NCI-H1417 treated with DMSO at 0.1 percent for 48 hours (cell line): ENCODE measurements at places on chromosomes 2 and 18.

DNA sequence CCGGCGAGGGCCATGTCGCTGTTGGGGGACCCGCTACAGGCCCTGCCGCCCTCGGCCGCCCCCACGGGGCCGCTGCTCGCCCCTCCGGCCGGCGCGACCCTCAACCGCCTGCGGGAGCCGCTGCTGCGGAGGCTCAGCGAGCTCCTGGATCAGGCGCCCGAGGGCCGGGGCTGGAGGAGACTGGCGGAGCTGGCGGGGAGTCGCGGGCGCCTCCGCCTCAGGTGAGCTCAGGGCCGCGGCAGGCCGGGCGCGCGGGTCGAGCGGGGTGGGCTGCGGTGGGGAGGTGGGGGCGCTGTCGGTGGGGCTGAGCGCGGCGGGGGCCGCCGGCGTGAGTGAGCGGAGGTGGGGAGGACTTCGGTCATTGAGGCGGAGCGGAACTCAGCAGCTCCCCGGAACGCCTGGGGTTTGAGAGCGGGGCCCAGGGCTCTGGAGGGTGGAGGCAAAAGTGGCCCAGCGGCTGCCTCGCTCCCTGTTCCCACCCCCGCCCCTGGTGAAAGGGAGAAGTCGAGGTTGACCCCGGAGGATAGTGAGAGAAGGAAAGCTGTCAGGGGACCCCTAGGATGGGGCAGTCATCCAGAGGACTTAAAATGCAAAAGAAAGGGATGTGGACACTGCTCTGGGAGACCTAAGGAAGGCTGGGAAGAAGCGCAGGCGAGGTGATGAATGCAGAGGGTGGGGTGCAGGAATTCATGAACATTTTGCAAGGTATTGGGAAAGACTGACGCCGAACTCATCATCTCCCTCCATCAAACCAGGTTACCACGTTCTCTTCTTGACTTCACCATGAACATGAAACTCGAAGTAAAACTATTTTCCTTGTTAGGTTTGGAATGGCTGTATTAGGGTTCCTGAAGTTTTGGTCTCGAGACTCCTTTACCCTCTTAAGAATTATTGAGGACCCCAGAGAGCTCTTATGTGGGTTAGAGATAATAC is 633 bp downstream of the MALT1 start:
- DNase-seq = no peak

- DNase-seq = no peak
These were observed 95.3 kb upstream of the ALKAL2 start for GRCh38 chr2:383178-383577.

DNA sequence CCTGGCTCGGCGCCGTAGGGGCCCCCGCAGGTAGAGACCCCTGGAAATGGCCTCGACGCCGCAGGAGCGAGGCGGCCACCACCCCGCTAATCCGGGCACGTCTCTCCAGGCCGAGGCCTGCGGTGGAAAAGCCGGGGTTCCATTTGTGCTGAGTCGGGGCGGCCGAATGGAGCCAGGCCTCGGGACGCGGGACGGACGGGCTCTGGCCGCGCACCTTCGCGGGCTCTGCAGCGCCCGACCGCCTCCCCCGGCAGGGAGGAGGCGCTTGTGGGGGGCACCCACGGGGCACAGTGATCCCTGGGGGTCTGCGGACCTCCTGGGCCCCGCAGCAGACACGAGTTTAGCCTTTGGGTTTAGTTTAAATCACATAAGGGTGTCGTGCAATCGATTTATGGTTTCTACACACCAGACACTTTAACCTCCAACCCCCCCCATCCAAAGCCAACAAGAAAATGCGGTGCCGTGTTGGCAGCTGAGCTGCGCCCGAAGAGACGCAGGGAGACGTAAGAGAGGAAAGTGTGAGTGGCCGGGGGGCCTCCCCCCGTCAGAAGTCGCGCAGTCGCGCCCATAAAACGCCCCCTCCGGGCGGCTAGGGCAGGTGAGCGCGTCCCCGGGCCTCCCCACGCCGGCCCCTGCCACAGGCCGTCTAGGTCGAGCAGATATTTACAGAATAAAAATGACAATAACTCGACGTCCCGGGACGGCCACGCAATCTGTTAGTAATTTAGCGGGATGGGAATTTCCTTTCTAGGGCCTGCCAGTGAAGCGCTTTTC is 1.0 kb upstream of the NFATC1 start:
- DNase-seq = no peak

- DNase-seq = no peak
These were observed 60.9 kb upstream of the MMADHC start for GRCh38 chr2:149648282-149649030.

- DNase-seq = no peak
These were observed 110.7 kb downstream of the COLEC12 start for GRCh38 chr18:389658-390357.

- DNase-seq = no peak
These were observed 337.5 kb downstream of the RIT2 start for GRCh38 chr18:42778024-42778423.

- DNase-seq = no peak
These were observed 17.5 kb upstream of the PKDCC start for GRCh38 chr2:42030200-42030759.

GRCh38 chr2:105882920-105883435 is 138.3 kb downstream of the NCK2 start:
- DNase-seq = no peak

DNA sequence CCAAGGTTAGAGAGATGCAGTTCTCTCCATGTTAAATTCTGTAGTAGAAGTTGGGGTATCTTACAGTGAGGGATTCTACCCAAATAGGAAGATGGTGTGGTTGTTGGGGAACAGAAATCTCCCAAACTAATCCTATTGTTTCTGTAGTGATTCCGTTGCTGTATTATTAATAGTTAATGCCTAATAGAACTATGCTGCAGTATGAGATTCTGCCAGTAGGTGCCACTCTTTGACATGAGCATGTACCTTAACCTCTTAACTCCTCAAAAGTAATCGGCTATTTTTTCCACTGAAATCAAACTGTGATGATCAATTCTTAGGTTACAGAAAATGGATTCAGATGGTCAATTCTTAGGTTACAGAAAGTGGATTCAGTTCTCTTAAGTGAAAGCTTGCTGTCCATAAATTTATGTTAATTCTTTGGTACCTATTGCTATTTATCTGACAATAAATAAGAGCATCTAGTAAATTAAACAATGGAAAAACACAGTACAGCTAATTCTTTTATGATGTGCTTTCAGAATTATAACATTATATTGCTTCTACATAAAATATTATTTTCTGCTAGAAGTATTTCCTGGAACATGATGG is 97.9 kb upstream of the DLX2 start:
- no peak for DNase-seq

DNA sequence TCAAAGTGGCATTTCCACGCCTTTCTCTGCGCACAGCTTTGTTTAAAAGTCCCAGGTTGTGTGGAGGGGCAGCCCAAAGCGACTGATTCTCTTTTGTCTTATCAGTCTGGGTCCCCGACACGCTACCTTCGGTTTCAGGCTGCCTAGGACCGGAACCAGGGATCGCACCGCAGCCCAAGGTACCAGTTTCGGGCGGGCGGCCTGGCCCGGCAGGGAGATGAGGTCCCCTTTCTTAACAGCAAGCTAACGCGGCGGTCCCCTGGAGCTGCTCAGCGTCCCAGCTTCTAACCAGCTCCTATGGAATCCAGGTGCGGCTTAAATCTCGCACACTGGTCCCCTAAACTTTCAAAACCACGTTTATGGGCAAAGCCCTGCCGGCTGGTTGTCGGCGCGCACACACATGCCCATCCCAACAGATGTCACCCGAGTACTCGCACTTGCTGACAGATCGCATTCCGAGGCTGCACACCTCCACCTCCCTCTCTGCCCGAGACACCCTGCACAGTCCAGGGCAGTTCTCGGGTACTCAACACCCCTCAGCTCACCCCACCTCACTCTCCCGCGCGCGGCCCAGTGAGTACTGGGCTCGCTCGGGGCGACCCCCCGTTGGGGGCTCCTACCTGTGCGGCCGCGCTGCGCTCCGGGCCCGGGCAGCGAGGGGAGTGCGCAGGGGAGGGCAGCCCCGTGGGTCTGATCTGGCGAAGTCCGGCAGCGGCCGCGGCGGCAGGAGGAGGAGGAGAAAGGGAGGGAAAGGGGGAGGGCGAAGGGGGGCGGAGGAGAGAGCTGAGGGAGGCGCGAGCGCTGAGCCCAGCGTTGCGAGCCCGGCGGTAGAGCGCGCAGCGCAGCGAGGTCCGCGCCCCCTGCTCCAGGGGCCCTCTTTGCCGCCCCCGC is at the start of gene EFEMP1:
Gene EFEMP1, minus strand, starts transcription at position 692 of the 891 bp plus-strand sequence. CDS start 1,342 bp downstream, outside the sequence.
- DNase-seq = no peak

GRCh38 chr2:47010176-47010575 is 94.6 kb upstream of the MCFD2 start:
- no peak for DNase-seq

DNA sequence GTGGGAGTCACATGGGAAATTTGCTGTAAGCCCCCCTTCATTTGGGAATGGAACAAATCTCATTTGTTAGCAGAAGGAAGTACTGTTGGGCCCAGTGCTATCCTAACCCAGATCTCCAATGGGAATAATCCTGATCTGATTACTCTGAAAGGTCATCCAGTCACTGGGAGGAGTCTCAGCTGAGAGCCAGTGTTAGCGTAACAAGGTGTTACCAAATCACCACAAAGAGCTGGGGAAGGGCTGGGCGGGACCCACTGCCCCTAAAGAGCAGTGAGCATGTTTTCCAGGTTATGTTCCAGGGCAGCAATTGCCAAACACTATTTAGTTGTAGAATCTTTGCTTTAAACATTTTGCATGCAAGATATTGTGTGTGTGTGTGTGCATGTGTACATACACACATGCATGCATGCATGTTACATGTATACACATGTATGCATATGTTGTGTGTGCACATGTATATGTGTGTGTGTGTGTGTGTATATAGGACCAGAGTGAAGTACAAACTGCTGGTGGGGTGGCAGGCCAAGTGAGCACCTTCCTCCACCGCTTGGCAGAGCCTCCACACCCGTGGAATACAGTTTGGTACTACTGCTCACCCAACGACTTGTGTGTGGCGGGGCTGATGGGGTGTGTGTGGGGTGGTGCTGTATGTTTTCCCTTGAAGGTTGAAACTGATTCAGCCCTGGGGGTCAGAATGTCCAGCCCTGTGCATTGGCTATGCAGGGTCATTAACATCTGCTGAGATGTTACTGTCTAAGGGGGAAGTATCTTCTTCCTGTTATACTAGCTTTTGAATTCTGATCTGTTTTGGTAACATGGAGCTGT is 15.2 kb downstream of the INPP5D start:
- DNase-seq = no peak

DNA sequence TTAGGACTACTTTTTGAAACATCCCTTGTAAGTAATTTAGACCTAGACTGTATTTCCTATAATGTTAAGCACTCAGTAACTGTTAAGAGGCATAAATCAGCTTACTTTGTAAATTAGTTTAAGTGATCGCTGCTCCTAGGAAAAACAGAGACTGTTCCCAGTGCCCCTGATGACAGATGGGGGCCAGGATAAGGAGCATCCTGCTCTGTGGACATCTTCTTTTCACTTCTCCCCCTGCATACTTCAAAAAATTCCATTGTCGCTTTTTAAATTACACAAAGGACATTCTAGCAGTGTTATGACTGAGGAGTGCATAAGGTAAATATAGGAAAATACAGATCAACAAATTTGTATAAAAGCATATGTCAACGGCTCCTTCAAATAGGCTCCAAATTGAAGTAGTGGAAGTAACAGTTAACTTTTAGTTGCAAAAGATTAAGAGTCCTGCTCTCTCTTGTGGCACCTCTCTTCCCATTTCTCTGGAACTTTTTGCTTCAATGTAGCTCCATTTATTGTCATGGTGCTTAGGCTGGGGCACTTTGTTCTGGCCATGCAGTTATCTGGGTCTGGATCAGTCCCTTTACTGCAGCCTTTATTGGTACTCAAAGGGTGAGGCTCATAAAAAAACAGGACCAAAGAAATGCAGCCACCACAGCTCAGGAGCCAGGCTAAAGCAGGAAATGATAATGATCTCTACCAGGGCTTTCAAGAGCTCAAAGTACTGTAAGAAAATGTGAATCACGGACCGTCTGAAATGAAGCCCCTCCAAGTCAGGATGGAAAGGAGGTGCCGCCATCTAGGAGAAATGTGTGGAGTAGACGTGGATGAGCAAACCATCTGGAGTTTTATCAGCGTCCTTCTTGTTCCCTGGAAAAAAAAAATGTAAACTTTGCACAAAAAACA is 162.1 kb upstream of the ZNF516 start:
- DNase-seq = no peak

- DNase-seq = no peak
These were observed 57.3 kb upstream of the SNTG2 start for GRCh38 chr2:893311-893710.

- DNase-seq = no peak
These were observed 402.9 kb downstream of the TNS1 start for GRCh38 chr2:217599906-217600305.

DNA sequence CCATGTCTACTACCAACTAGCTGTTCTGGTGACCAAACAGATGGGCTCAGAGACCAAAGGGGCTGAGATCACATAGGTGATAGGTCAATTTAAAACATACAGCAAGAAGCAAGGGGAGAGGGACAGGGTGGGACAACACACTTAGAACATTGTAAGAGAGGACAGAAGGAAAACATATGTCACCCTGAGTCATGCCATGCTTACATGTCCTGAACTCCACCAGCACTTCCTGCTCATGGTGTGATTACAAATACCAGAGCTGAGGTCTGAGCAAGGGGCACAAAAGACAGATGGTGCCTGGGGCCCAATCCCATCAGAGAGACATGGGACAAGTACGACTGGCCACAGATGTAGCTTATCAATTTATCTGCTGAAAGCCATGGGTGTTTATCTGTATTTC is 28.7 kb upstream of the GALNT14 start:
- DNase-seq = no peak

DNA sequence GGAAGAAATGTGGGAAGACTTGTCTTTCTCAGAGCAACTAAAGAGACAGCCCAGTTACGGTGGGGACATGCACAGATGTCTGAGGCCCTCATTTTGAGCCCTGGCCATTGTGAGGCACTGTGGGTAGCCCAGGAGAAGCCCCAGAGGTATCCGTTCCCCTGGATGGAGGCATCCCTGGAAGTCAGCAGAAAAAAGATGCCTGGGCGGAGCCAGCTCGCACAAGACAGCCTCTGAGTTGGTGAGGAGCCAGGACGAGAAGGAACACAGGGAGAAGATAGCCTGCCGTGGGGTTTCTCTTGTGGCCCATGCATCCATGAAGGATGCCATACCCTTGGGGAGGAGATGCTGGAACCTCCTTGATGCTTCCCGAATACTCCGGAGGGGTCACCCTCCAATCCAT is 56.9 kb upstream of the SEMA4C start:
- no peak for DNase-seq

- no peak for DNase-seq
These were observed 601.9 kb upstream of the REG3G start for GRCh38 chr2:78423631-78424030.
